Stimulated activated CD4-positive, alpha-beta T cell treated with anti-CD3 and anti-CD28 coated beads, Interleukin-15, amount 100 ng/mL, for 48 hours (primary cell): ENCODE measurements at places on chromosomes 3 and 15.

- DNase-seq: no peak
These were observed 13.7 kb downstream of the TM4SF18 start for GRCh38 chr3:149319750-149320149.

- no peak for DNase-seq
These were observed 61.9 kb downstream of the BTLA start for GRCh38 chr3:112437146-112438022.

GRCh38 chr15:93027413-93027812 is 61.6 kb downstream of the RGMA start:
- no peak for DNase-seq

DNA sequence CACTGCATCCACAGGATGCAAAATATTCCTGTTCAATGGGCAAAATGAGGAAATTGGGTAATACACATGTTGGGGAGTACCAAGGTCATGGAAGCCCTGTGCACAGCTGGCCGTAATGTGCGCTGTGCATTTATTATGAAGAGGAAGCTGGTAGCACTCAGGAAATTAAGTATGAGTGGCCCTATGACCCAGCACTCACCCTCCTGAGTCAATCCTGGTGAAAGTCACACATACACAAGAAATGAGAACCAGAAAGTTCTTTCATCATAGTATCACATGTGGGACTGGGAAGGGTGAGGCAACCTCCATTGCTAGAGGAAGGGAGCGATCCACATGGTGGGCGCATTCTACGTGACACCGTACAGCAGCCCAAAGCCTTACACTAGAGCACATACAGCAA is 11.4 kb upstream of the PRR20G start:
- DNase-seq: no peak

DNA sequence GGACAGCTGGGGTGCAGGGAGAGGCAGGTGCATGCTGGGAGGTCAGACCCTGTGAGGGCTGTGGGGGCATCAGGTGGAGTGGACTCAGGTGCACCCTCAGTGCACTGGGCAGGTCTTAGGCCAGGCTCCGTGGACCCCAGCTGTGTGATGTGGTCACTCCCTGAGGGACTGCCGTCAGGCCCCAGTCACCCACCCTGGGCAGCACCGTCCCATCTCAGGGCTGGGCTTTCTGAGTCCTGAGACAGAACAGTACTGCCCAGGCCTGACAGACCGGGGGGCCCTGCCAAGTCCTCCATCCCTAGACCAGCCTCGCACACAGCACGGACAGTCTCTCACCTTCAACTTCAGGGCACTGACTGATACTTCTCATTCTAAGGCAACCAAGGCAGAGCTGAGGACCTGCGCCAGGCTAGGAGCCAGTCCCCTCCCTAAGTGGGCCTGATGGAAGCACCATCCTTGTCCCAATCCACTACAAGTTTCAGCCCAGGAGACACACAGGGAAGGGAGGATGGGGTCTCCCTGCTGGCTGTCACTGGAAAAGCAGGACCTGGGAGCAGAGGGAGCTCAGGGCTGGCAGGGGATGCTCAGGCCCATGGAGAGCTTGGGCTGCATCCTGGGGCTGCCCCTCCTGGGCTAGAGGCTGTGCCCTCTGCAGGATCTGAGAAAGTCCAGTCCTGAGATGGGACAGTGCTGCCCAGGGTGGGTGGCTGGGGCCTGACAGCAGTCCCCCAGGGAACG is 86.3 kb downstream of the LMLN start:
- no peak for DNase-seq

DNA sequence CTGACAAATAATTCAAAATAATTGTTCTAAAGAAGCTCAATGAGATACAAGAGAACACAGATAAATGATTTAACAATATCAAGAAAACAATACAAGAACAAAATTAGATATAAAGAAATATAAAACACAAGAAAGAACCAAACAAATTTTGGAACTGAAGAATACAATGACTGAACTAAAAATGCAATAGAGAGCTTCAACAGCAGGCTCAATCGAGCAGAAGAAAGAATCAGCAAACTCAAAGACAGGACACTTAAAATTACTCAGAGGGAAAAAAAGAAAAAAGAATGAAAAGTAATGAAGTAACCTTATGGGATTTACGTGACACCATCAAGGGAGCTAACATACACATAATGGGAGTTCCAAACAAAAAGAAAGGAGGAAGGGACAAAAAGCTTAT is 32.1 kb downstream of the CCDC54 start:
- no peak for DNase-seq

- no peak for DNase-seq
These were observed at the start of gene ALDH1L1 for GRCh38 chr3:126180477-126181397. ALDH1L1 (minus strand) TSS chr3:126180586; CDS start chr3:126160979, 19,607 bp downstream.

- no peak for DNase-seq
These were observed 365.0 kb downstream of the NLGN1 start for GRCh38 chr3:173762501-173762900.

DNA sequence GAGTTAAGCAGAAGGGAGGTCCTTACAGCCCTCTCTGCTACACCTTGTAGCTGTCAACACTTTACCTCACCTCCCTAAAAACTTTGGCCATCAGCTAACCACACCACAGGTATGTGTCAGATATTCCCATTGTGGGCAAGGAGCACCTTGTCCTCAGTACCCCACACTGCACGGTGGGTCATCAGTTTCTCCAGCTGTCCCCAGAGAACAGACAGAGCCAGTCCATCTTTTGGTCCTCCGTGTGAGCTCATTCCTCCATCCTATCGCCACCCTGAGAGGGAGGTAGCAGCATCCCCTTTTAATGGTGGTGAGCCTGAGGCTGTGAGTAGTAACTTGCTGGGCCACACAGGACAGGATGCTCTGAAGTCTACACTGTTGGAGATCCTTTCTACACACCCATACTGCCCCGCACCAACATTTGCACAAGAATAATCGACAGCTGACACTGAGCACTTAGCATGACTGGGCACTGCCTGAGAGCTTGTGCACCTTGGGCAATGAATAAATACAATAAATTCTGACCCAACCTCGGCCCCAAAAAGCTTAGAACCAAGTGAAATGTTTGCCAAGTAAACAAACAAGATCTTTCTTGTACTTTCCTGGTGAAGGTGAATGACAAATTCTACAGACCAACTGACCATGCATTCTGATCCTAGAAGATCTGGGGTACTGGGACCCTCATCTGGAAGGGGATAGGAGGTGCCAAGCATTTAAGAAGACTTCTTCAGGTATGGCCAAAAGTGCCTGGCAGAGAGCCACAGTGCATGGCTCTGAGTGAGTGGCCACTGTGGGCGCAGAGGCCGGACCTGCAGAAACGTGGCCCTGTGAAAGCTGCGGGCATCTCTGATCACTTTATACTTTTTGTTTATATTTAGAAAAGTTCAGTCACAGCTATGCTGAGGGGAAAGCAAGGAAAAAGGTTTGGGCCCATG is 6.9 kb downstream of the CHCHD4 start:
- no peak for DNase-seq

- DNase-seq: no peak
These were observed 41.2 kb downstream of the CCDC33 start for GRCh38 chr15:74277242-74277810.

GRCh38 chr15:64430000-64430735 is 30.2 kb upstream of the ZNF609 start:
- DNase-seq: no peak

DNA sequence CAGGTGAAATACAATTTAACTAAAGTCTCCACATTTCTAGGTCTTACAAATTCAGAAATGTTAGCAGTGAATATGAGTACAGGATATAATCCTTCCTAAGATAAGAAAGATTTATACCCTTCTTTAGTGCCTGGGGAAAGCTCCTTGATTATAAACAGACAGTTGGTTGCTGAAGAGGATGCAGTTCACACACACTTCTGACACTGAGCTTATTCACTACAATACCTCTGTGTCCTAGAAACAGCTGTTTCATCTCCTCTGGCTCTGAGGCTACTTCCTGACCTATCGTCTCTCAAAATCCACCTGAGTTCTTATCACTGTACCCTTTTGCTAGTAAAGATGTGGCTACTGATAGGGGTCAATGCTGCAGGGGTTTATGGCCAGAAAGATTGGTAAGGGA is 57.1 kb downstream of the TP63 start:
- no peak for DNase-seq

GRCh38 chr15:58535894-58536293 is 104.1 kb downstream of the LIPC start:
- DNase-seq: no peak

- no peak for DNase-seq
These were observed 2.4 kb downstream of the PLXNA1 start for GRCh38 chr3:126985132-126985985.

- DNase-seq: no peak
These were observed 38.4 kb downstream of the HHLA2 start for GRCh38 chr3:108334701-108335100.

GRCh38 chr3:81485444-81485865 is 276.0 kb downstream of the GBE1 start:
- DNase-seq: no peak

GRCh38 chr3:125334675-125335560 is 40.2 kb downstream of the ZNF148 start:
- DNase-seq: no peak

DNA sequence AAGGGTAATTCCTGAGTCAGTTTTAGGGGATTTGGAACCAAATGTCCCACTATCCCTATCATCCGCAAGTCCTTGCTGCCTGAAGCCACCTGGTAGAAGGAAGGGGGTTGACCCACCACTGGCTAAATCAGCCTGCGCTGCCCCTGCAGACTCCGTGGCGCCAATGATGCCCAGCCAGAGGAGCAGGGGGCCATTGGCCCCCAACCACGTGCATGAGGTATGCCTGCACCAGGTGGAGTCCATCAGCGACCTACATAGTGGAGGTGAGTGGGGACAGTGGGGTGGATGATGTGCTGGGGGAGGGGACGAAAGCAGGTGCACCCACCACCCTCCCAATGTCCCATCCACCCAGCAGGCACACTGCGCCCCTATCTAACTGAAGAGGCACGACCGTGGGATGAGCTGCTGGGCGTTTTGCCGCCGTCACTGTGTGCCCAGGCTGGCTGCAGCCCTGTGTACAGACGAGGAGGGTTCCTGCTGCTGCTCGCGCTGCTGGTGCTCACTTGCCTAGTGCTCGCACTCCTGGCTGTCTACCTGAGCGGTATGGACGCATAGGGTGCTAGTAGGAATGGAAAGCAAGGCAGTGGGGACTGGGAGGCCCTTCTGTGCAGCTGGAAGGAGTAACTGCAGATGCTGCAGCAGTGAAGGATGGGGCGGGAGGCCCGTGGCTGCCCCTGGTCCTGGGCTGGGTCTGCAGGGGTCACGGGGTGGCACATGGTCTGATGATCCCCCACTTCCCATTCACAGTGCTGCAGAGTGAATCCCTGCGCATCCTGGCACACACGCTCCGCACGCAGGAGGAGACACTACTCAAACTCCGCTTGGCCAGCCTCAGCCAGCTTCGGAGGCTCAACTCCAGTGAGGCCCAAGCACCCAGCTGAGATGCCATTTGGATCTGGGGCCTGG is 5.7 kb downstream of the IFRD2 start:
- no peak for DNase-seq

DNA sequence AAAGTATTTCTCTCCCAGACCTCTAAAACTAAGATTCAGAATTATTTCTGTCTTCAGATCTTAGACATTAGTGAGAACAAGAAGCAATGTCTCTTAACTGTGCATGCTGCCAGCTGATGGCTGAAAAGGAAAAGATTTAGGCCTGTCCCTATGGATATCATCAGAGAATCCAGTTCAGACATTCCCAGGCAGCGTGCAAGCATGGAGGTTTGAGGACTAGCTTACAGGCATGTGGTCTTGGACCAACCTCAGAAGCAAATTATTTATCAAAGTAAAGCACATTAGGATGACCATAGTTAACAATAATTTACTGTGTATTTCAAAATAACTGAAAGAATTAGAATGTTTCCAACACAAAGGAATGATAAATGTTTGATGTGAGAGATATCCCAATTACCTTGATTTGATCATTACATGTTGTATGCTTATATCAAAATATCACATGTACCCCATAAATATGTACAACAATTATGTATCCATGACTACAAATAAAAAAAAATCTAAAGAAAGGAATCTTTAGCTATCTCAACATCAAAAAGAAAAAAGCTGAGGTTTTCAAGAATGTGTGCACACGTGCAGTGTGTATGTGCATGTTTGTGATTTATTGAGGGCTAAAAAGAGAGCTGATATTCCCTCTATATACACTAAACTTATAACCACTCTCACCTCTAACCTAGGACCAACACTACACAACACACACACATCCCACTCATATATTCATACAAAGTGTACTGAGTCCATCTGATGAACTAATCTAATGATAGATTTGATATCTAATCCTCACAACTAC is 108.9 kb upstream of the THBS1 start:
- no peak for DNase-seq

GRCh38 chr15:34084086-34084485 is 17.6 kb downstream of the EMC7 start:
- no peak for DNase-seq

- DNase-seq: no peak
These were observed 55.5 kb upstream of the ADAMTS9 start for GRCh38 chr3:64743156-64743886.

GRCh38 chr15:94493176-94493575 is 261.8 kb downstream of the MCTP2 start:
- no peak for DNase-seq

GRCh38 chr3:151315136-151315535 is 1.5 kb downstream of the GPR87 start:
- DNase-seq: no peak

DNA sequence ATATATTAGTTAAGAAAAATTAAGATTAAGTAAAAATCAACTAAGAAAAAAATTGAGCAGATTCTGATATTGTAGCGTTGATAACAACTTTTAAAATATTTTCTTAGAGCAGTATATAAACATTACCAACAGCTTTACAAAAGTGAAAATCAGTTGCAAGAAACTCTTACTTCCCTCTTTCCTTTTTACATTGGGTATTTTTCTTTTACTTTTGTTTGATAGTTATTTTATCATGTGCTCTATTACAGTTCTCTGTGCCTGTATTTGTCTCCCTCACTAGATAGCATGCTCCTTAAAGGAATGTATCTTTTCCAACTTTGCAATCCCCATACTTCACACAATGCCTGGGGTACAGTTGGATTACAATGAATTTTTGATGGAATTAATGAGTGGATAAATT is 87.5 kb upstream of the P3H2 start:
- no peak for DNase-seq

GRCh38 chr3:169869484-169870220 is at the start of gene LRRC31:
LRRC31 (minus strand) TSS chr3:169869935; CDS start chr3:169869807, 128 bp downstream.
- no peak for DNase-seq

- DNase-seq: no peak
These were observed 115.7 kb upstream of the ADAMTS9 start for GRCh38 chr3:64803469-64803868.

DNA sequence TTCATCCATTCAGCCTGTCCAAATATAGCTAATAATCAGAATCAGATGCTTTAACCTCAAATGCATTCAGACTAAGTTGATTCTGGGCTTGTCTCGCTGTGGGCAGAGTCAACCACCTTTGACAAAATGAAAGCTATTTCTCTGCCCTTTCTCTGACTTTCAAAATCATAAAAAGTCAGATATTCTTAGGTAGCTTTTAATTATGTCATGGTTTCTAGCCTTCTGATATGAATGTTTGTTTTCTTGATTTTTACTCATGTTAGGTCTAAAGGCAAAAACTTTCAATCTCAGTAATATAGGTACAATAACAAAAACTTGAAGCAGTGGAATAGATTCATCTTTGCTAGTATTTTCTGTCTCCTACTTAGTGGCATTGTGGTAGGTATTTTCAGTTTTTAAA is 25.3 kb upstream of the C15orf61 start:
- no peak for DNase-seq

GRCh38 chr3:39388741-39389248 is 5.6 kb downstream of the SLC25A38 start:
- no peak for DNase-seq
